ENCODE measurements at places on chromosomes 4 and X. TPM values are rescaled to one million over a fixed set of nuclear protein-coding genes. Genes with fewer than 3 reads are reported as not detected.

Gene TGIF2LX
- total RNA-seq, result not detected

Gene SPANXA2
- total RNA-seq, result 0.28 TPM

Gene PNMA3
- total RNA-seq, result 0.28 TPM

Gene PDE5A
- total RNA-seq, result 134 TPM

Gene TCEAL5
- not detected for total RNA-seq

Gene MAPK10
- total RNA-seq, result 14.4 TPM

Gene SPARCL1
- under 0.01 TPM for total RNA-seq

Gene GPR119
- not detected for total RNA-seq

Gene SPINK2
- not detected for total RNA-seq

All from smooth muscle cell of bladder (primary cell).